Left colon (tissue), 2 donors: ENCODE measurements at places on chromosomes 13 and 19. TPM values are rescaled to one million over a fixed set of nuclear protein-coding genes. Genes with fewer than 3 reads are reported as not detected.

EPS8L1 gene
- total RNA-seq: 42.1 TPM

DNA sequence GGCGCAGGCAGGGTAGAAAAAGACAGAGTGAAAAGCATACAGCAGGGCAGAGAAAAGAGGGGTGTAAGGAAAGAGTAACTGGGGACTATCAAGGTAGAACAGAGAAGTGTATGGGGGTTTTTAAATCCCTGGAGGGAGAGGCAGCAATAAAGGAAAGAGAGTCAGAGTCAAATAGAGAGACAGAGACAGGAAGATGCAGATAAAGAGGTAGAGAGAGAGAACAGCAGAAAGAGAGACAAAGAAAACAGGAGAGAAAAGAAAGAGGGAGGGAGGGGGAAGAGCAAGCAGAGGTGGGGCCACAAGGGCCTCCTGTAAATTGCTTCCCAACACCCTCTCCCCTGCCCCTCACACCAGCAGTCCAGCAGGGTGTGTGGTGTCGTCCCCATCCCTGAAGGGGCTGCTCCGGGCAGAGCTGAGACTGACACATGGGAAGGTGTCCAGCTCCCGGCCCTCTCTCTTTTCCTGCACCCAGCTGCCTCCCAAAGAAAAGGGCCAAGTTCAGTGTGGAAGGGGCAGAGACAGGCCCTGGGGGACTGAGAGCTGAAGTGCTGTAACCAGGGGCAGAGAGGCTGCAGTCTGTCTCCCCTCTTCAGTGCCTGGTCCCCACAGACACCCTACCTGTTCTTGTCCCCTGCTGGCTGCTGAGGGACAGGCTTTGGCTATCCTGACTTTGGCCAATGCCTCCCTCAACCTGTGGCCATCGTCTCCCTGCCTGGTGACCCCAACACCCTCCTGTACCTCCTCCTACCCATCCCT, 17.4 kb upstream of the POU2F2 start:
- DNase-seq: no peak

DNA sequence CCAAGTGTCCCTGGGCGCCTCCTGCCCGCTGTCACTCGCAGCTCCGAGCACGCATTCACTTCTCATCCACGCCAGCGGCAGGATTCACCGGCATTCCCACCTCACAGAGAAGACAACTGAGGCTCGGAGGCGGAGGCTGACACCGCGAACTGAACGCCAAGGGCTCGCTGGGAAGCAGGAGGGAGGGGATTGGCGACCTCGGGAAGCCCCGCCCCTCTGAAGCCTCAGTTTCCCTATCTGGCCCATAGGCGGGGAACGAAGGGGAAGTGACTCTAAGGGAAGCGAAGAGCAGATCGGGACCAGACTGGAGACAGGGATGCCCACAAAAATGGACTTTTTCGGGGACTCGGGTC, 256 bp downstream of the MICOS13 start:
- peak; percentile 69 for DNase-seq

ACOD1 gene
- total RNA-seq: not detected

CGB1 gene
- total RNA-seq: not detected

DNA sequence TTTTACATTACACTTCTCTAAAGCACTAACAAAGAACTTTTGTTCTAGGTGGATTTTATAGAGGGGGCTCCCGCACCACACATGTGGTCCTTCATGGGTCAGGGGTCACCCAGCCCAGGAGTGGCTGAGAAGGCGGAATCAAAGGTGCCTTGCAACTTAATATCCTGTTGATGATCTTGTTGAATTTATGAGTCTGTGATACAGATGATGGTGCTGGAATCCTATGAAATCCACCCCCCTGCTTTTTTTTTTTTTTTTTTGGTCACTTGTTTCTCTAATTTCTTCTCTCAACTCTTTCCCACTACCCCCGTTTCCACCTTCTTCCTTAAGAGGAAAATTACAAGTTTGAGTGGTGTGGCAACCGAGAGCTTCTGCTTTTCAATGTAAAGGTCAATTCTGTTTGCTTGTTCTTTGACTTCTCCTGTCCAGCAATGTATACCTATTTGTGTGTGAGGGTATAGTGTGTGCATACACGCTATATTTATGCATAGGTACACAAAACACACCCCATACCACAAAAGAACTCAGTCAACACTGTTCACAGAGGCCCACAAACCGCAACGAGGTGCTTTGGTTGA, 4.2 kb upstream of the ZIC2 start:
- no peak for DNase-seq

- no peak for DNase-seq
These were observed 22.8 kb upstream of the ITM2B start for GRCh38 chr13:48210178-48210577.

INSR gene
- total RNA-seq: 84.9 TPM

GRCh38 chr19:50932690-50933083, 20.2 kb downstream of the KLK5 start:
- no peak for DNase-seq

ATXN8OS gene
- not detected for total RNA-seq

DNA sequence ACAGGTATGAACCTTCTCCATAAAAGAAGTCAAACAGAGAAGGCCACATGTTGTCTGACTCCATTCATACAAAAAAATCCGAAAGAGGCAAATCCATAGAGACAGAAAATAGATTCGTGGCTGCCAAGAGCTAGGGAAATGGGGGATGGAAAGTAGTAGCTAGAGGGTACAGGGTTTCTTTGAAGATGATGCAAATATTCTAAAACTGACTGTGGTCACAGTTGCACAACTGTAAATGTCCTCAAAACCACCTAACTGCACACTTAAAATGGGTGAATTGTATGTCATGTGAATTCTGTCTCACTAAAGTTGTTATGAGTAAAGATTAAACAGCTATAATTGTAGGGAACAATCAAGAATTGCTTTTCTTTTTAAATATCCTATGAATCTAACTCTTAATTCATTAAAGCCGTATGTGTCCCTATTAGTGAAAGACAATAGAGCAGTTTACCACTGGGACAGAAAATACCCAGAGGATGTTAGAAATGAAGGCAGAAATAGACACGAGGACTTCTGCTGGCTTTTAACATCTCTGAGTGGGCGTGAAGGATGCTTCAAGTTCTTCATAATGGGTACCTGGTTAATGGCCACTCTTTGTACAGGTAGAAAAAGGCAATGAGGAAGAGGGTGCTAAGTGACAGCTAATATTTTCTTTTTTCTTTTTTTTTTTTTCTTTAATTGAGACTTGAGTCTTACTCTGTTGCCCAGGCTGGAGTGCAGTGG, 21.2 kb downstream of the INSR start:
- no peak for DNase-seq

DNA sequence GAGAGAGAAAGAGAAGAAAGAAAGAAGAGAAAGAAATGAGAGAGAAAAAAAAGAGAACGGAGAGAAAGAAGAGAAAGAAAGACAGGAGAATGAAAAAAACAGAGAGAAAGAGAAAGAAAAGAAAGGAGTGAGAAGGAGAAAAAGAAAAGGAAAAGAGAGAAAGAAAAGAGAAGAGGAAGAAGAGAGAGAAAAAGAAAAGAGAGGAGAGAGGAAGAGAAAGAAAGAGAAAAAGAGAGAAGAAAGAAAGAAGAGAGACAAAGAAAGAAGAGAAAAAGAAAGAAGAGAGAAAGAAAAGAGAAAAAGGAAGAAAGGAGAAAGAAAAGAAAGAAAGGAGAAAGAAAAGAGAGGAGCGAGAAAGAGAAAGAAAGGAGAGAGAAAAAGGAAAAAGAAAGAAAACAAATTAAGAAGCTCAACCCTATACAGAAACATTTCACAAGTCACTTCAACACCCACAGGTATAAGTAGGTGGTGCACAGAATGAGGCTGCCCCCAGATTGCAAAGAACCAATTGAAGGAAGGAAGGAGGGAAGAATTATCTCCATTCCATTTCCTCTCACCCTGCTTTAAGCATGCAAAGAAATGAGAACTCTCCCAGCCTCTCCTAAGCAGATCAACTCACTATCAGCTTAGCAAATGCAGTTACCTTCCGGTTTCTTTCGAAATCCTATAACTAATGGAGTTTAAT, 98.8 kb upstream of the CACNA1A start:
- no peak for DNase-seq

GRCh38 chr19:38388349-38389100, at the start of gene SPRED3:
Gene SPRED3, plus strand, starts transcription at chr19:38388697. Its CDS starts 1,606 bp downstream, at chr19:38390303.
- no peak for DNase-seq

FFAR2 gene
- total RNA-seq: 1.8 TPM

SULT2B1 gene
- 0.89 TPM for total RNA-seq

NKPD1 gene
- total RNA-seq: 0.15 TPM

DNA sequence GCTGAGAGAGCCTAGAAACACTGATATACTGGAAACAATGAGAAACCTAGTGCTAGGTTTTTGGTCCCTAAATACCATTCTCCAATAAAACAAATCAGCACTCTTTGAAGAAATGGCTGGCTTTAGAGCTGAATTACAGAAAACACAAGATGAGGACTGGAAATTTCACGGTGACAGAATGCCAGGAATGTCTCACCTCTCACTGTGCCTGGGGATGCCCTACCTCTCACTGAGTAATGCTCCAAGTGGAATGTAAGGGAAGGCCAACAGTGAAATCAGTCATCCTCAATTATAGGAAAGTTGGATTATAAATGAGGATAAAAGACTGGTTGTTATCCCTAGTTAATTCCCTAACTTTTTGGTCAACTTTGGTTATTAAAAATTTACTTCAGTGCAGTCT, 259.0 kb downstream of the NALCN start:
- no peak for DNase-seq

- no peak for DNase-seq
These were observed 15.0 kb upstream of the KLF2 start for GRCh38 chr19:16309643-16310042.

GRCh38 chr19:3733549-3734309, 25.5 kb downstream of the TJP3 start:
- DNase-seq: no peak

DNA sequence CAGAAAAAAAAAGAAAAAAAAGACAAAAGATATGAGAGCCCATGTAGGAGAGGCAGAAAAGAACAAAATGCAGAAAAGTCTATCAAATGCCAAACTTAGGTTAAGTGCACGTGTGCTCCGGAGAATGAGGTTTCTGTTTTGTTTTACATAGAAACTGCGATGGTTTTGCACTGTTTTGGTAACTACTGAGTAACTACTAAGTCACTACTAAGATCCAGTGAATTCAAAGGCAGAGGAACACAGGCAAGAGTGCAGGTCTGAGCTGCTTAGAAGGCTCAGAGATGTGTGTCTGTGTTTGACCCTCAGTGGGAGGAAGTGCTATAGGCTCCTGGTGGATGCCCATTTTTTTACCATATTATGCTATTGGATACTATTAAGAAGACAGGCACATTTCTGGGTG, 299.3 kb downstream of the NDFIP2 start:
- DNase-seq: no peak
